ENCODE measurements at places on chromosomes 3 and 15.

- no peak for DNase-seq
Measured at GRCh38 chr3:184489268-184489841, 72.2 kb upstream of the EPHB3 start.

DNA sequence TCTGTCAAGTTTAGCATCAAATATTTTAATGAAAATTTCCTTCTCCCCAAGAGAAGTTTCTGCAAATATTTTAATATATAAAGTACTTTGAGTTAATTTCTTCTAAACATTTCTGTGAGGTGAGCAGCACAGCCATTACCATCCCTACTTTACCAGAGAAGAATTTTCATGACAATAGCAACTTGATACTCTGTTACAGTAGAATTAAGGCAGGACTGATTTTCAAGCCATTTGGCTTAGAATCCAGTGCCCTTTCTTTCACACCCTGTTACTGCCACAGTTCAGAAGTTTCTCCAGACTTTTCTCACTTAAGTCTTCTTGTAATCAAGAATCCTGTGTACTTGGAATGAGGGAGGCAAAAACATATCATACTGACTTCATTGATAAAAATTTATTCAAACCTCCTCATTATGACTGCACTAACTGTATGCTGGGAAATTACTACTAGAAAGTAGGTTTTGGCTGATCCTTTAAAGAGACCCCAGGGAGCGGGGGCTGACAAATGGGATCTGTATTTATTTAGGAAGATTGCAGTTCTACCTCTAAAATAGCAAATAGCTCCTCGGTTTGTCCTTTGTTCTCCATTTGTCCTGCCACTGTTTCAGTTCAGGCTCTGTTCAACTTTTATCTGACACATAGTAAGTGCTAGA, 557.0 kb upstream of the SGO1 start:
- no peak for DNase-seq

- DNase-seq: no peak
Measured at GRCh38 chr3:14602804-14603644, 48.5 kb upstream of the CCDC174 start.

DNA sequence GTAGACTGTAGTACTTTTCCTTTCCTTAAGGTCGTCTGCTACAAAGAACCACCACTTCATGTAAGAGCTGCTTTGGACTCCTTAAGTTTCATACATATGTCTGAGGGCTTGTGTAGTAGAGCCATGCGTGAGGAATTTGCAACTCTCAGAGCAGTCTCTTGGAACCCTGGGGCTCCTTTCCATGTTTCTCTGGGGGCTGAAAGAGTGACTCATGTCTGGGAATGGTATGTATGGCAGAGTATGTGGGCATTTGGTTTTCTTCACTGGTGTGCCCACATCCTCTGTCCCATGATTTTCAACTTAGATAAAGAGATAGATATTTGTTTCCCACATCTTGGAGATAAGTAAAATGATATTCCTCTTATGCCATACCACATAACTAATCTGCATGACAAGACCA, 20.6 kb upstream of the RBM5 start:
- DNase-seq: peak; percentile 90

DNA sequence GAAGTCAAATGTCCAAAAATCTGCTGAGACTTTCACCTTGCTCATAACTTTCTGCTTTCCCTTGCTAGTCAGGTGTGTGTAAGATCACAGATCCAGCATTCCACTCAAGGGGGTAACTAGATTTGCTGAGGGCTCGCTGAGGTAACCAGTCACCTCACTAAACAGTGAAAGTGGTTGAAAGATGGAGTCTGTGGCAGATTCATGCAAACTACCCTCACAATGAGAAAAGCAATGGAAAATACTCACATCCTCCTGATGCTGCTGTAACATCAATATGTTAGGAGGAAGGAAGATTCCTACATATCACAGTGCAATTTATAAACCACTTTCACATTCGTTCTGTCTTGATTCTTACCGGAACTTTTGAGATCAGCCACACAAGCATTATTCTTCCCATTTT, 174.3 kb upstream of the BCL6 start:
- DNase-seq: no peak

DNA sequence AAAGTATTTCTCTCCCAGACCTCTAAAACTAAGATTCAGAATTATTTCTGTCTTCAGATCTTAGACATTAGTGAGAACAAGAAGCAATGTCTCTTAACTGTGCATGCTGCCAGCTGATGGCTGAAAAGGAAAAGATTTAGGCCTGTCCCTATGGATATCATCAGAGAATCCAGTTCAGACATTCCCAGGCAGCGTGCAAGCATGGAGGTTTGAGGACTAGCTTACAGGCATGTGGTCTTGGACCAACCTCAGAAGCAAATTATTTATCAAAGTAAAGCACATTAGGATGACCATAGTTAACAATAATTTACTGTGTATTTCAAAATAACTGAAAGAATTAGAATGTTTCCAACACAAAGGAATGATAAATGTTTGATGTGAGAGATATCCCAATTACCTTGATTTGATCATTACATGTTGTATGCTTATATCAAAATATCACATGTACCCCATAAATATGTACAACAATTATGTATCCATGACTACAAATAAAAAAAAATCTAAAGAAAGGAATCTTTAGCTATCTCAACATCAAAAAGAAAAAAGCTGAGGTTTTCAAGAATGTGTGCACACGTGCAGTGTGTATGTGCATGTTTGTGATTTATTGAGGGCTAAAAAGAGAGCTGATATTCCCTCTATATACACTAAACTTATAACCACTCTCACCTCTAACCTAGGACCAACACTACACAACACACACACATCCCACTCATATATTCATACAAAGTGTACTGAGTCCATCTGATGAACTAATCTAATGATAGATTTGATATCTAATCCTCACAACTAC, 108.9 kb upstream of the THBS1 start:
- peak; percentile 64 for DNase-seq
